ENCODE measurements at places on chromosomes 13 and 19.

GRCh38 chr13:21031594-21032275, 29.7 kb downstream of the LATS2 start:
- DNase-seq = peak; percentile 41

GRCh38 chr13:48398450-48399095, 14.3 kb downstream of the LPAR6 start:
- no peak for DNase-seq

DNA sequence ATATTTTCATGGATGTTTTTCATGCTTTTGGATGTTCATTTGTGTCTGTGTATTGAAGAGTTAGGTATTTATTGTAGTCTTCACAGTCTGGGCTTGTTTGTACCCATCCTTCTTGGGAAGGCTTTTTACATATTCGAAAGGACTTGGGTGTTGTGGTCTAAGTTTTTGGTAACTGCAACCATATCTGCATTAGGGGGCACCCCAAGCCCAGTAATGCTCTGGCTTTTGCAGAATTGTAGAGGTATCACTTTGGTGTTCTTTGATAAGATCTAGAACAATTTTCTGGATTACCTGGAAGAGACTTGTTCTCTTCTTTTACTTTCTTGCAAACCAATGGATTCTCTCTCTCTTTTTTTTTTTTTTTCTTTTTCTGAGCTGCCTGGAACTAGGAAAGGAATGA, 581.3 kb downstream of the DACH1 start:
- DNase-seq = no peak

DNA sequence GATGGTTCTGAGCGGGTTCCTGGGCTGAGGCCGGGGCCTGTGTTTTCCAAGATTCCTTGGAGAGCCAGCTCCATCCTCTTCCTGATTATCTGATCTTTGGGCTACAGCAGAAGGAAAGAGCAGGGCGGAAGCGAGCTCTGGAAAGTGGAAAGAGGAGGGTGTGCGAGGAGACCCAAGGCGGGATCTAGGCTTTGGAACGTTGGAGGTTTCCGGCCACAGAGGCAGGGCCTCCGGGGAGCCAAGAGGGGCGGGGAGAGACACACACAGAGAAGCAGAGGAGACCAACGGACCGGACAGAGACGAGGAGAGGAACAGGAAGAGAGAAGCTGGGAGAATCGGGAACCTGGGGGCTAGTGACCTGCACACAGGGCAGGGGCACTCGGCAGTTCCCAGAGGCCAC, at the start of gene CLEC11A:
TSS of gene CLEC11A (plus strand) at position 296 of the 400 bp plus-strand sequence. CDS start 162 bp downstream, outside the sequence.
- DNase-seq = peak; percentile 90

- DNase-seq = peak; percentile 84
These were observed 65.4 kb downstream of the KCTD12 start for GRCh38 chr13:76820759-76821158.

DNA sequence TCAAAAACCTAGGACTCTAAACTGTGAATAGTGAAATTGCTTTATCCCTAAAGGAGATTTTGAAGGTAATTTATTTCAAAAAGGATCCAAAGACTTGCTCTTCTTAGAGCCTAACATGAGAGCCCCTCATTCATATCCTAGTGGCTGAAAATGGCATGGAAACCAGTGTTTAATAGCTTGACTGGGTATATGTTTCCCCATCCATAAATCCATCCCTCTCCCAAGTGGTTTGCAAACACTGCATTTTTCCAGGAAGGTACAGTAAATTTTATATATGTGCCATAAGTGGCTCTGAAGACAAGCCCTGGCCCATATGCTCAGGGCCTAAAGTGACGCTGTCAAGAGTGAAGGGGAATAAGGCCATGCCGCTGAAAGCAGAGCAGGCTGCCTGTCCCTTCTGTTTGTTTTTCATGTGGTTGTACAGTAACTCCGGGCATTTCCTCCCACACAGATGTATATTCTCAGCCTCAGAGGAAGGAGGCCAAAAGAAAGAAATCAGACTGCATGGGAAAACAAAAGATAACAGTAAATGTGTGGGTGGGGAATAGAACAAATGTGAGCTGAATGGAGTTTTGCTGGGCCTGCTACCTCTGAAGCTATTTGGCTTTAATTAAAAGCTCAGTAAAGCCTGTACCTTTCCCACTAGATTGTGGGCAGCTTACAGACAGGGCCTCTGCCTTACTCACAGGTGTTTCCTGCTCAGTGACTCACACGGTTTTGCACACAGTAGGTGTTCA, 181.9 kb downstream of the PCDH9 start:
- no peak for DNase-seq

Measured in sigmoid colon (tissue), 7 donors.